Stimulated activated CD8-positive, alpha-beta memory T cell treated with anti-CD3 and anti-CD28 coated beads, Interleukin-12 subunit alpha, Interleukin-12 subunit beta, amount 100 ng/mL, for 1 hour (primary cell): ENCODE measurements at places on chromosomes 16 and 17.

- peak; percentile 32 for DNase-seq
Observed at GRCh38 chr17:82985973-82986372, 93.4 kb upstream of the METRNL start.

DNA sequence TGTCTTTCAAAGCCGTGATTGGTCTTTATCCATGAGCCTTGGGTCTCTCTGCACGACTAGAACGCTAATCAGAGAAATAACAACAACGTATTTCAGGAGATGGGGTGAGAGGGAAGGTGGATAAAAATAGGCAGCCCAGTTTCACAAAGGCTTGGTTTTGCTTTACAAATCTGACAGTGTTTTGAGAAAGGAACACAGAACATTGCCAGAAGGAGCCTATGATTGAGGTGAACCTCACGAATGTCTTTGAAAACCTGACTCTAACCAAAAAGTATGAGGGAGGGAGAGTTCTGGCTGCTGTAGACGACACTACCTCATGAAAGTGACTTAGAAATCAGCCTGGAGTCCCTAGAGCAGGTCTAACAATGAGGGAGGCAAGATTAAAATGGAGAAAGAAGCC is 38.0 kb upstream of the NOL11 start:
- no peak for DNase-seq

GRCh38 chr17:36106493-36106835 is 2.8 kb downstream of the CCL4 start:
- DNase-seq: no peak

- DNase-seq: peak; percentile 62
Observed at GRCh38 chr16:46789499-46790414, 41.2 kb downstream of the C16orf87 start.

- DNase-seq: no peak
Observed at GRCh38 chr16:53071748-53072301, 17.0 kb downstream of the CHD9 start.

GRCh38 chr16:89325861-89326471 is 108.5 kb downstream of the ZNF778 start:
- no peak for DNase-seq

DNA sequence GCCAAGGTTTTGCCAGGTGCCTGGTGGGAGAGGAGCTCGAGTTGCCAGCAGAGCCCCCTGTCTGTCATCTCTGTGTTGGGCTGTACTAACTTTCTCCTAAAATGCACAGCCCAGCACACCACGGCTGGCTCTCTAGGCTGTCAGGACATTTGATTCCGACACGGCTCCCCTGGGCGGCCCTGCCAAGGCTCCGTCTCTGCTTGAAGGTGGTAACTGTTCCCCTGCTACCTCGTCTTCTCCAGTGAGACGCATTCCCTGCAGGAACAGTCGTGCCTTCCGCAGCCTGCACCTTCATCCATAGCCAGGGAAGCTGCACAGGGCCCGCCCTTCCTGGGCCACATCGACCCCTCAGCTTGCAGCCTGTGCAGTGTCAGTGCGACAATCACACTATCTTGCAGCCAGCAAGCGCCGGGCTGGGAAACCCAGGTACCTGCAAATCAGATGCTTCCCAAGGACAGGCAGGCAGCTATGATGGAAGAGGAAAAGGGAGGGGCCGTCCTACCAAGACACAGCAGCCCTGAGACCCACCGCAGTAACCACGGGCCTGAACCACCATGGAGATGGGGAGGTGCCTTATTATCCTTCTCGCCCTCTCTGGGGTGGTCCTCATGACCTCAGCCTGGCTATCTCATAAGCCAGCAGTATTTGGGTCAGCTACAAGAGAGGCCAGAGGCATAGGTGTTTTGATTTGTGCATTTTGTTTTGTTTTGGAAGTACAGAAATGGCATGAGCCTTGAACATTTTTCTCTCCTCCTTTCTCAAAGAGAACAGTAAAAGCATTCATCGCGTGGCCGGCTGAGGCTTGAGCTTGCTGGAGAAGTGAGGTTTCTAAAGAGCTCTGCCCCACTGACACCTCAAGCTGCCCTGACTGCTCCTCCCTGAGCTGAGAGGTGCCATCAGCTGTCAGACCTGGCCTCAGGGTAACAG is 361.7 kb upstream of the TNRC6C start:
- no peak for DNase-seq

GRCh38 chr17:68352041-68352440 is 60.7 kb downstream of the ARSG start:
- DNase-seq: no peak

GRCh38 chr16:1088295-1089170 is 7.5 kb downstream of the C1QTNF8 start:
- no peak for DNase-seq

- no peak for DNase-seq
Observed at GRCh38 chr17:66330646-66331037, 28.2 kb downstream of the PRKCA start.

DNA sequence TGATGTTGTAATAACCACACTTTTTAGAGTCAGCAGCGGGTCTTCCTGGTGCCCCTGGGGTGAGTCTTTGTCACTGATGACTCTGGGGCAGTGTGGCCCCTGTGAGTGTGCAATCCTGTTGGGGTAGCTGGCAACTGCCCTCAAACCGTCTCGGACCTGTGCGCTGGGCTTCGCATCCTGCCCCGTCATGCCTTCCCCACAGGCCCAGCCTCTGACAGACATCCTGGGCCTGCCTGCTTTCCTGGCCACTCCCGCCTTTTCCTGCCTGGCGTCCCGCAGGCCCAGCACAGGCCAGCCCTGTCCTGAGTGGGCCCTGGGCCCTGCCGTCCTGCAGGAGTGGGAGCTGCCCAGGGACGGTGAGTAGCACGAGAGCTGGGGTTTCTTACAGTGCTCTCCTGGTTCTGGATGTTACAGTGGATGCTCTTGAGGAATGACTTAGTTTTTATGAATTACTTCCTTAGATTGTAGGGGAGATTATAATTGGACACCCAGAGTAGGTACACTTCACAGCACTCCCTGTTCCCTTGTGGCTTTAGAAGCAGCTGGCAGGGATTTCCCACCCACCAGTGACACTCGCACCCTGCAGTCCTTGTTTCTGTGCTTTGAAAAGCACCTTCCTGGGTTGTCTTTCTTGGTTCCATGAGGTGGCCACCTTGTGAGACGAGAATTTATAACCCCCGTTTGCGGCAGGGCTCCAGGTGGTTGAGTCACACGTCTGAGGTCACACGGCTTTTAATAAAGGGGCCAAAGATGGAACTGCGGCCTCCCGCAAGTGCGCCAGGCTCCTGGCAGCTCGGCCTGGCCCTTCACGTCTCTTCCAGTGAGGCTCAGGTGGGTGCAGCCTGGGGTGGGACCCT is 50.0 kb upstream of the CAPN15 start:
- DNase-seq: no peak

DNA sequence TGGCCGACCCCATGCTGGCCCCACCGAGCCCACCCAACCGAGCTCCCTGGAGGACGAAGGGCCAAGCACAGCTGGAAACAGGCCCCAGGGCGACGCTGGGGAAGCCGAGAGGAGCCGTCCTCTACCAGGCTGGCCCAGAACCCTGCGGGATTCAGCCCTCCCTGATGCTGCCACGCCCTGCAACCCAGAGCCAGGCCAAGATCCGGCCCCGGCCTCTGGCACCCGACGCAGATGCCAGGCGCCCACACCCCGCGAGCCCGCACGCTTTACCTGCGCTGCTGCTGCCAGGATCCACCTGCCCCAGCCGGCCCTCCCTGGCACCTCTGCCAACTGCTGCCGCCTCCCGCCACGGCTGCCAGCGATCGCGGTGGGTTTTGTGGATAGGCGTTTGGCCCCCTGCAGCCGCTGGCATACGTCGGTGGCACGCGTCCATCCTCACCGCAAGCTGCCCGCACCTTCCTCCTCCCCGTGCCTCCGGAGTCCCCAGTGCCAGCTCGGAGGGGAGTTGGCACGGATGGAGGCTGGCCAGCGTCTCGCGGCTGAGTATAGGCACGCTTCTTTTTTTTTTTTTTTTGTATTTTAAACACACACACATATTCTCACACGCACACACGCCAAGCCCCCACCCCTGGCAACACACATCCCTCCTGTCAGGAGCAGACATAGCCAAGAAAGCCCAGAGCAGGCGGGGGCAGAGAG is 41.3 kb upstream of the ACSF3 start:
- DNase-seq: no peak

DNA sequence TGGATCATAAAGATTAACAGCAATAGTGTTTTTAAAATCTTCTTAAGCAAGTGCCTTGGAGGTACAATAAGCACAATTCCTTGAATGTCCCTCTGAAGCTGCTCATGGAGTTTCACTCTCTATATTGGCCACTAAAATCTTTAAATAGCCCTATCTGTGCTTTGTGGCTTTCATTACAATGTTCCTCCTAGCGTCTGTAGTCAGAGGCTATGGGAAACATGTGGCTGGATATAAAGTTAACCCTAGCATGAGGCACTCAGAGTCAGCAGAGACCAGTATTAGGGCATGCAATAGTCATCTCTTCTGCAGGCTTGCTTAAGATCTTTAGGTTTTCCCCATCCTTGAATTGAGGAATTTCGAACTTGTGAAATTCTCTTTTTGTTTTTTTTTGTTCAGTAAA is 668.2 kb downstream of the CDH11 start:
- no peak for DNase-seq
